ENCODE measurements at places on chromosomes 16 and 17.
A peak's percentile ranks its signal among the peaks of the same experiment; 100 is the strongest.

DNA sequence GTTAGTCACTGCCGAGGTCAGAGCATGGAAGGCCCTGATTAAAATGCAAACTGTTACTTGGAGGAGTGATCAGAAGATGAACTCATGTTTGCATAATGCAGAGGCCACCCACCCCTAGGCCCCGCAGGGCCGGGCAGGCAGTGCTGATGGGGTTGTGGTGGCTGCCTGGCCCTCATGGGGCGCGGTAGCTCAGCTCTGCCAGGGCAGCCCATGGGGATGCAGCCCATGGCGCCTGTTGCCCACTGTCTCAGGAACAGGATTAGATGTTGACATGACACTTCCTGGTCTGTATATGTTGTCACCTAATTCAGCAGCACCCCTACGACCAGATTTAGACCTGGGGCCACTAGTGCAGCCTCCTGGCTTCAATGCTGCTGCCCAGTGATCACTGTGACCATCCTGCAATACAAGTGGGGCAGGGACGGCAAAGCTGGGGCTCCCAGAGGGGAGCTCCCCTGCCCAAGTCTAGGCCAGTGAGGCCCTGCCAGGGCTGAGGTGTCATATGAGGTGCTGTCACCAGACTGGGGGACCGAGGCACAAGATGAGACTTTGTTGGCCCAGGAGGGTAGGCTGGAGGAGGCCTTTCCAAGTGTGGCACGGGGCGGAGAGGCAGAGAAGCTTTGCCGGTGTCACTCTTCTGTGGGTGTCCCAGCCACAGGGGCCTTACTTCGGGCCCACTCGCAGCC, 49.1 kb downstream of the RAI1 start:
- no peak for DNase-seq

GRCh38 chr17:77449908-77450741, 309.4 kb downstream of the SEC14L1 start:
- no peak for DNase-seq

- no peak for DNase-seq
Measured at GRCh38 chr17:17824119-17824782, 12.5 kb downstream of the SREBF1 start.

DNA sequence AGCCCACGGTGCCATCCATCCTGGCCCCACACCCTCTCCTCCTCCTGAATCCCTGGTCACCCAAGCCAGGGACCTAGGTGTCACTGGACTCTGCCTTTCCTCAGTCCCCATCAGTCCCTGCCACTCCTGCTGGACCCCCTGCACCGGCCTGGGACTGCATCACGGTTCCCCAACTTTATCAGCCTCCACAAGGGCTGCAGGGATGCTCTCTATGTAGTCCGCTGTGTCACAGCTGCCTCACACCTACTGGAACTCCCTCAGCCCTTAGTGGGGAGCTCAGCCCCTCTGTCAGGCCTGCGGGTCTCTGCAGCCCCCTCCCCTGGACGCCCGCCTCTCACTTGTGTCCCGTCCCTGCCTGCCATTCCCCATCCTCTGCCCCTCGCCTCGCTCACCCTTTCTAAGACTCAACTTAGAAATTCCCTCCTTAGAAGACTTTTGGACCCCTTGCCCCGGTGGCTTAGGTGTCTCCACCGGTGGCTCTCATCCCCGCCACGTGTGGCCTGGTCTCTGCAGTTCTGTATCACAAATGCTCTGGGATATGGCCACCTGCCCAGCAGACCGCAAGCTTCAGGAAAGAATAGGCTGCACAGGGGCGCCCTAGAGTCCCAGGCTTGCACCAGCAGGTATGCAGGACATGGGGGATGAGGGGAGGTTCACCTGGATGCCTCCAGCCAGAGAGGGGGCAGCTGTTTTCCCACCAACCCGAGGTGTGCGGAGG, 62.9 kb downstream of the PRMT7 start:
- DNase-seq, result no peak

- peak; percentile 78 for DNase-seq
Measured at GRCh38 chr16:88920618-88921590, 54.4 kb upstream of the PABPN1L start.

GRCh38 chr17:8701754-8702153, 42.9 kb downstream of the CCDC42 start:
- DNase-seq, result no peak

DNA sequence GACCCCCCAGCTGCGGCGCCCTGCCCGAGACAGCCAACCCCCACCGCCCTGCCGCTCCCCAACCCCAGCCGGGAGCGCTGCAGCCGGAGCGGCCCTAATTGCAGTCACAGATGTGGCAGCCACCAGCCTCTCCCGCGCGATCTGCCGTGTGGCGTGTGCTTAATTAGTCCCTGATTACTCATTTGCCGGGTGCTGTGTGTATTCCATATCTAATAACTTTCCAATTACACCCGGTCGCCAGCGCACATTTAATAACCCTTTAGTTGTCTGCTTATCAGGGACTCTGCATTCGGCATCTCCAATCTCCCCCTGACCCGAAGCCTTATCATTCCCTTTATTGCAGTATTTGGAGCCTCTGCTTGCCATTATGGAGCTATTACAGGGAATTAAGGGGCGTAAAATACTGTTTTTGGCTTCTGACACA, 236.7 kb upstream of the CIBAR2 start:
- no peak for DNase-seq

DNA sequence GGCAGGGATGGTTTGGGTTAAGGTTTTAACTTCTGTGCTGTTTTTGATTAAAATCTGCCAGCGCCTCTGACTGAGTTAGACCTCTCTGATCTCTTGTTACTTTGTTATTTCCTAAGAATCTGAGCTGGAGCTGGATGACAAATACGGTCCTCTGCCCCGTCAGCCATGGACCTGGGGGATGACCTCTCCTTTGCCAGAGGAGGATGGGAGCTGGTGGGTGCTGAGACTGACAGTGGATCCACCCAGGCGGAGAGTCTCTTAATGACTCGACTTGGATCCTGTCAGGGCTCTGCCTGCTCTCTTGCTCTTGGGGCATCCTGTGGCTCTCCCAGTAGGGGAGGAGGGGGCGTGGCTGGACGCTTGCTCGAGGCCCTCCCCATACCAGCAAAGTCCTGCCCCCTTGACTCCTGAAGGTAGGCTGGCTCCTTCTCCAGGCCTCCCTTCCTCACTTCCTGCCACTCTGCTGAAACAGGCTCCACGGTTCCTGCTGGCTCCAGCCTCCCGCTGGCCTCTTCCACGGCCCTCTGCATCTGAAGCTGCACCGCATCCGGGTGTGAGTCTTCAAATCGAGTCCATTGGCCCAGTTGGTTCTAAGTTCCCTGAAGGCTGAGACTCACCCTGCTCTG, 24.8 kb upstream of the MAP3K14 start:
- no peak for DNase-seq

DNA sequence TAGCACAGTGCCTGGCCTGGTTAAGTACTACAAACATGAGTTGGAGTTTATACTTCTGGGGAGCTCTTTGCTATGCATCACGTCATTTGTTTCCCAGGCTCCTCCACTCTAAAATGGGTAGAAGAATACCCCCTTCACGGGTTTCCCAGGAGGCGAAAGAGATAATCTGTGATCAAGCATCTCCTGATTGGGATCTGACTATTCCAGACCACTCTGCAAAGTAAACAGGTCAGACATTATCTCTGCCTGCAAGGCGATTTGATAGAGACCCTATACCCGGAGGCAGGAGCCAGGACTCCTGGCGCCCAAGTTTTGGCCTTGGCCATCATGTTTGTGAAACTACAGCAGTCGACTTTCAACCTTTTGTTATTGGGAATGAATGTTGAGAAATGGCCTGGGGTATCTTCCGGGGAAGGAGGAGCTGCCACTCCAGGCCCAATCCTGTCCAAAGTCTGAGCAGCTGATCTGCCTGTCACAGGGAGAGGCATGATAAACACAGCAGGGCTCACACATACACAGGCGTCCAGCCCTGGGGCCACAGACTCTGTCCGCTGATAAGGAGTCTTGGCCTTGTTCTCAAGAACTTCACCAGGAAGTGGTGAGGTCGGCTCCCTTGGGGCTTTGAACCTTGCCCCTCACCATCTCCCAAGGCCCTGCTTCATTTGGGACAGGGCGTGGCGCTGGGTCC, 199.9 kb downstream of the MAF start:
- no peak for DNase-seq

DNA sequence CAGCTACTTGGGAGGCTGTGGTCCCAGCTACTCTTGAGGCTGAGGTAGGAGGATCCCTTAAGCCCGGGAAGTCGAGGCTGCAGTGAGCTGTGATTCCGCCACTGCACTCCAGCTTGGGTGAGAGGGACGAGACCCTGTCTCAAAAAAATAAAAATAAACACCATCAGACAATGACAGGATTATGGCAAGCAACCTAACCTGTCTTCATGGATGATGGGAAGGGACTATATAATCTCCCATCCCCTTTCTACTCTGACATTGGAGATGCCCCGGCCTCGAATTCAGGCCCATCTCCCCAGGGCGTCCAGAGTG, 893 bp downstream of the TRIM25 start:
- no peak for DNase-seq

GRCh38 chr17:13646411-13646810, 44.7 kb upstream of the HS3ST3A1 start:
- DNase-seq, result no peak

DNA sequence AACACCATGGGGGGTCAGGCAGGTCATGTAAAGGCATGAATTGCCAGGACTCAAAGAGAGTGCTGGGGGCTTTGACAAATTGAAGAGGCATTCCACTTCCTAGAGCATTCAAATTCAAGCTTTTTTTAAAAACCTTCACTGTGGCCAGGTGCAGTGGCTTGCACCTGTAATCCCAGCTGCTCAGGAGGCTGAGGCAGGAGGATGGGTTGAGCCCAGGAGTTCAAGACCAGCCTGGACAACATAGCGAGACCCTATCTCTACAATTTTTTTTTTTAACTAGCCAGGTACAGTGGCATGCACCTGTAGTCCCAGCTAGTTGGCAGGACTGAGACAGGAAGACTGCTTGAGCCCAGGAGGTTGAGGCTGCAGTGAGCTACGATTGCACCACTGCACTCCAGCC, 17.2 kb downstream of the ABCC12 start:
- DNase-seq, result no peak

- no peak for DNase-seq
Measured at GRCh38 chr17:8004899-8005298, 2.5 kb downstream of the GUCY2D start.

DNA sequence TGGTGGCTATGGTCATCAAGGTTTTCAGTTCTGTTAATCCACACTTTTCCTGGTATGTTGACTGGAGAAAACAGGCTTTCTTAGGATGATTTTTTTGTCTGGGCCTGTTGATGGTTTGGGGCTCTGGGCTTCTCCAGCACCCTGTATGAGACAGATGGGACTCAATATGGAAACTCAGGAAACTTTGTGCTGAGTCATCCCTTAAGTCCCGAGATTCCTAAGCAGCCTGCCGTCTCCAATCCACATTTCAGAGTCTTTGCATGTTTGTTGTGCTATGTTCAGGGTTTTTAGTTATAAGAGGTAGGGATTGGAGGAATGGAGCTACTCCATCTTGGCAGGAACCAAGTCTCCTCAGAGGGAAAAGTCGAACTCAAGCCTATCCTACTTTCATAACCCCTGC, 253.3 kb upstream of the FOXF1 start:
- no peak for DNase-seq

DNA sequence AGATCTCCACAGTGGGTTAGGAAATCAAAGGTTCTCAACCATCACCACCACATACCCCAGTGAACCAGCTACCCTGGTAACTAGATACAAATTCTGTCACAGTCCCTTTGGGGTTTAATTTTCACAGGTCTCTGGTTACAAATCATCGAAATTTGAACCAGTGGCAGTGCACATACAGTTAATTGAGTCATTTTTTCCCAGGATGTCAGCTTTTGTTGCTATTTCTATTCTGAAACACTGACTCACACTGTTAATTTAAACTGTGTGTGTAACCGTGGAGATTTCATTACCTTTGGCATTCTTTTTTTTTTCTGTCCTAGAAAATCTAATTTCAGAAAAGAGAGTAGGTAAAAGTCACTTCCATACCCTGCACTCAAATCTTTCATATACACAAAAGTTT, 511.5 kb downstream of the TOX3 start:
- DNase-seq, result no peak

DNA sequence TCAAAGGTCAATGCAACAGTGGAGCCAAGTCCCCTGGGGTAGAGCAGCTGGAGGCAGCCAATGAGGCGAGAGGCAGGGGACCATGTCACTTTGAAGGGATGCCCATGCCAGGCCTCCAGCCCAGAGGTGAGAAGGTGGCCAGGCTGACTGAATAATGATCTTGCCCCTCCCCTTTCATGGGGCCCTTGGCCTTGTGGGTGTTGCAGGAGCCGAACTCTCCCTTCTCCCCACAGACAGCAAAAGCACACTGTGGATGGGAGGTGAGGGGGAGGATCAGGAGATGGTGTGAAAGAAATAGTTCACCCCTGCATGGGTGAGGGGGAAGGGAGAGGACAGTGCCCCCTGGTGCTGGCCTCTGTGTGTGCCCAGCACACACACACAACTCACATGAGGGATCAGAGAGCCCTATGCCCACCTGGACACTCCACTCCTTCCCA, 15.8 kb upstream of the TBX21 start:
- DNase-seq, result peak; percentile 24

DNA sequence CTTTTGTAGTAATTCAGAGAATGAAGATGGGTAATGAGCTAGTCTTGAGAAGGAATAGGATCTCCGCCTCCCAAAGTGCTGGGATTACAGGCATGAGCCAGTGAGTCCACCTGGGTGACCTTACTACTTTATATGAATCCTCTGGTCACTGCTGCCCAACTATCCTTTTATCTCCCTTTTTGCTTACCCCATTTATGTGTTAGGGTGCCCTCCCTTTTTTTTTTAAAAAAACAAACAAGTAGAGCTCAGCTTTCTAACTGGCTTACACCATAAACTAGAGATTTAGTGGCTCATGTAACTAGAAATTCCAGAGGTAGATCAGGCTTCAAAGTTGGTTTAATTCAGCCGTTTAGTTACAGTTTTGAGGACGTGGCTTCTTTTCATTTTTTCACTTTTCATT, 15.6 kb downstream of the USP10 start:
- DNase-seq, result no peak

- no peak for DNase-seq
Measured at GRCh38 chr17:79363552-79364275, 247.1 kb downstream of the RBFOX3 start.

GRCh38 chr17:30389756-30390300, 11.1 kb downstream of the CPD start:
- DNase-seq, result peak; percentile 84

GRCh38 chr16:21103941-21104860, 46.4 kb downstream of the DNAH3 start:
- DNase-seq, result no peak

- no peak for DNase-seq
Measured at GRCh38 chr16:68696514-68696913, 40.6 kb upstream of the CDH1 start.

- no peak for DNase-seq
Measured at GRCh38 chr16:88855736-88856121, 1.0 kb downstream of the GALNS start.
